Fibroblast of skin of right biceps (primary cell): ENCODE measurements at places on chromosomes 1 and 21.

- peak; percentile 80 for DNase-seq
These were observed 27.7 kb upstream of the FMO1 start for GRCh38 chr1:171220581-171221054.

GRCh38 chr1:207308451-207309190, 12.9 kb upstream of the CD55 start:
- no peak for DNase-seq

DNA sequence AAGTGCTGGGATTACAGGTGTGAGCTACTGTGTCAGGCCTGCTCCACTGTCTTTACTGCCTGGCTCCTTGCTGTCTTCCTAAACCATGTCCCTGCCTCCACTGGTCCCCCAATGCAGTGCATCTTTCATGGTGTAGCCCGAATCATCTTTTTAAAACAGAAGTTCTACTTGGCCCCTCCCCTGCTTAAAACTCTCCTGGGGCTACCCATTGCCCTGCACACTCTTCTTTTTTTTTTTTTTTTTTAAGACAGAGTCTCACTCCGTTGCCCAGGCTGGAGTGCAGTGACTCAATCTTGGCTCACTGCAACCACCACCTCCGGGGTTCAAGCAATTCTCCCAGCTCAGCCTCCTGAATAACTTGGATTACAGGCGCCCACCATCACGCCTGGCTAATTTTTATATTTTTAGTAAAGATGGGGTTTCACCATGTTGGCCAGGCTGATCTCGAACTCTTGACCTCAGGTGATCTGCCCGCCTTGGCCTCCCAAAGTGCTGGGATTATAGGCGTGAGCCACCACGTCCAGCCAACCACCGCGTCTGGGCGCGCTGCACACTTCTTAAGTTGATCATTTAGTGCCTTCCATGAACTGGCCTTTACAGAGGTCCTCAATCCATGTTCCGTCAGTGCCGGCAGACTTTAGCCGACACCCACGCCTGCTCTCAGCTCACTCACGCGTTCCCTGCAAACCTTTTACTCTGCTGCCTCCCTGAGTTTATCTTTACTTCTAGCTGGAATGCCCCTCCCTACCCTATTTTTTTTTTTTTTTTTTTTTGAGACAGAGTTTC, 2.4 kb downstream of the FCN3 start:
- DNase-seq: no peak

DNA sequence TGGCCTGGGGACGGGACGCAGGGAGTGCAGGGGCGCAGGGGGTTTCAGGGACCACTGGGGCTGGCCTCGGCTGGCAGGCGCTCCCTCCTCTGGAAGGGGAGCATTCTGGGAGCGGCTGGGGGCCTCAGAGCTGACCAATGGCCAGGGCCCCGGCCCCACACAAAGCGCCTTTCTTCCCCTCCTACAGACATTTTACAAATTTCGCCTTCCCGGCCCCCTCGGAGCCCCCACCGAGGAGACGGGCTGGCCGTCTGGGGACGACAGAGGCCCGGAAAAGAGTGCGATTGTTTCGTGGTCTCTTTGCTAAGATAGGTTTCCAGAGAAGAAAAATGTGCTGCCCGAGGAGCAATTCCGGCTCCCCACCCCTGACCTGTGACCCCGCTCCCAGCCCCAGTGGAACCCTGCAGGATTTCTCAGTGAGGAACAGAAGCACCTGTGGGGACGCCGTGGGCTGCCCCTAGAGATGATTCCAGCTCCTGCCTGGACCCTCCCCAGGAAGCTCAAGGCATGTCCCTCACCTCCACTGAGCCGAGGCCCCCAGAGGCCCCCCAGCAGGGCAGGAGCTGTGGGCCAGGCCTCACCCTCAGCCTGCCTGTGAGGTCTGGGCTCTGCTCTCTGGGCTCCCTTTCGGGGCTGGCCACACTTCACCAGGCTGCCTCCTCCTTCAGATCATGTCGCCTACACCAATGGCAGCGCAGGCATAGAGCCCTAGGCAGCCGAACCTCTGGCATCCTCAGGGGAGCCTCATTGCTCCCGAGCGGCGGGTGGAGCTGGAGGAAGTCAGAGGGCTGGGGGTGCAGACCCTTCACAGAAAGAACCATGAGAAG, 15.0 kb upstream of the PLEKHG5 start:
- no peak for DNase-seq

- DNase-seq: no peak
These were observed 344.0 kb downstream of the ST6GALNAC3 start for GRCh38 chr1:76418531-76418930.

GRCh38 chr1:87678266-87678665, 349.6 kb downstream of the LMO4 start:
- DNase-seq: no peak
